COR-L47 (cell line): ENCODE measurements at places on chromosomes 7 and 10.
A peak's percentile ranks its signal among the peaks of the same experiment; 100 is the strongest.

DNA sequence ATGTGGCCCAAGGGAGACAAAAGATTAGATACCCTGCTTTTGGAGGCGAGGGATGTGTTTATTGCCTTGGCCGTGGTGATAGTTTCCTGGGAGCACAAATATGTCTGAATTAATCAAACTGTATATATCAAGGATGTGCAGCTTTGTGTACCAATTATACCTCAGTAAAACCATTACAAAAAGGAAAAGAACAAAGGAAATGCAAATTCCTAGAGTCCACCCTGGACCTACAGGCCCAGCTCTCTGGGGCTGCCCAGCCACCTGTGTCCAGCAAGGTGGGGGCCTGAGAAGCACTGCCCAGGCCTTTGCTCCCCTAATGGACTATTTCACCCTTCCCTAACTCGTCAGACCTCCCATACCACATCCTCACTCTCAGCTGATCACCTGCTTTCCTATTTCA is 20.5 kb downstream of the ANKRD16 start:
- no peak for DNase-seq

DNA sequence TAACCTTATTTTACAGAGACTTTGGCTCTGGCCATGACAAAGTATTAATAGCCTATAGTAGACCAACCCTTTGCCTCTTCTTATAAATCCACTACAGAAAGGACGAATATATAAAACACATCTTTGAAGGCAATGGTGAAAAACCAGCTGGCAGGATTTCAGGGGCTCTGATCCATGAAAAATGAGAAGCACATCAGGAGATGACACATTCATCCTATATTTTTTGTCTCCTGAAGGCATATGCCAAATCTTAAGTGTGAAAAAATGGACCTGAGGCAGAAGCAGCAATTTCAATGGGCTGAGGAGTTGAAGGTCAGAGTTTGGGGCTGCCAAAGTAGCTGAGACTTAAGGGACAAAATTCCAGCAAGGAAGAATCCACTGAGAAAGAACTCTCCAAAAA is 14.4 kb downstream of the RNF216 start:
- no peak for DNase-seq

GRCh38 chr7:131322061-131322460 is 5.6 kb upstream of the MKLN1 start:
- no peak for DNase-seq

DNA sequence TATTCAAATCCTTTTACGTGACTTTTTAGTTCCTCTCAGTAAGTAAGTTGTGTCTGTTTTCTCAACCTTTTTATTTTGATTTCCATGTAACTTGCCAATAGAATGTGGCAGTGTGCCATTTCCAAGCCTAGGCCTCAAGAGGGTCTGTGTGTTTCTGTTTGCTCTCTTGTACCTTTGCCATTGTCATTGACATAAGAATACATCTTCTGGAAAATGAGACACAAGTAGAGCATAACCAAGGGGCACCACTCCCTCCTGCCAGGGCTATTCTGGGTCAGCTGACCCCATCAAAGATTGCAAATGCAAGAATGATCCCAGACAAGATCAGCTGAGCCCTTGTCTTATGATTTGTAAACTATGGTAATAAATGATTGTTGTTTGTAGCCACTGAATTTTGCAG is 524.0 kb downstream of the IPMK start:
- DNase-seq = no peak

- no peak for DNase-seq
Observed at GRCh38 chr7:14438366-14438765, 448.9 kb upstream of the ETV1 start.

DNA sequence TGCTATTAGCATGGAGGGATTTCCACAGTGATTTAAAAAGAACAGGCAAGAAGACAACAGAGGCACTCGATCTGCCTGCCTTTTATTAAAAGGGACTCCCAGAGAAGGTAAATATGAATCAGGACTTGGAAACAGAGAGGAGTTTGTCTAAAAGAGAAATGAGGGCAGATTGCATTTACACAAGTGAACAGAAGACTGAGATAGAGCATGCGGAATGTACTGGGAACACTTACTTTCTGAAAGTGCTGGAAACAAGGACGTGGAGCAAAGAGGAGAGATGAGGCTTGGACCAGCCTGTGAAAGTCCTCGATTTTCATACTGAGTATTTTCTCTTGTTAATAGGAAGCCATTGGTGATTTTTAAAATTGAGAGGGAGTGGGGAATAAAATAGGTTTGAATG is 35.7 kb downstream of the MEOX2 start:
- no peak for DNase-seq

- DNase-seq = no peak
Observed at GRCh38 chr7:133419041-133419440, 166.2 kb downstream of the EXOC4 start.

DNA sequence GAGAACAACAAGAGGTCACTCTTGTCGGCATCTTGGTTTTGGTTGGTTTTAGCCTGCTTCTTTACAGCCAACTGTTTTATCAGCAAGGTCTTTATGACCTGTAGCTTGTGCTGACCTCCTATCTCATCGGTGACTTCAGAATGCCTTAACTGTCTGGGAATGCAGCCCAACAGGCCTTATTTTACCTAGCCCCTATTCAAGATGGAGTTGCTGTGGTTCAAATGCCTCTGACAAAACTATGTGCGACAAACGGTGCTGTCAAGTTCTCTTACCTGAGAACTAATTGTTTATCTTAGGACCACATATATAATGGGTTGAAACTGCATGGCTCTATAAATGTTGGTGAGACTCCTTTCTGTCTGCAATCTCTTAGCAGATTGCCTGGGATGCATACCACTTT is 35.9 kb upstream of the POT1 start:
- no peak for DNase-seq

DNA sequence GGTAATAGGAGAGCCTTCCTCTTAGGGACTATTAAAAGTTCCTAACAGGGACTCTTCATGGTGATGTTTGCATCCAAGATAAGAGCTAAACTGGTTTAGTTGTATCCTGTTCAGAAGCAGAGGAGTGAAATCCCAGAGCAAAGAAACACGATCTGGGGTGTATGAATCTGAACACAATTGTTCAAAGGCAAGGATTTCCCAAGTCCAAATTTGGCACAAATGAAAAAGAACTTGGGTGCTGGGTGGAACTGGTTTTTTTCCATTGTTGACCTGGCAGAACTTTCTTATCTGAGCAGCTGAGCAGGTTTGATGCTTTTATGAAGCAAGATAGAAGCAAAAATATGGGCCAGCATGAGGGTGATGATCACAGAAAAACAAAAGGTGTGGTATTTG is 6.0 kb downstream of the AGFG2 start:
- no peak for DNase-seq

GRCh38 chr10:126459878-126460481 is 71.7 kb upstream of the ADAM12 start:
- no peak for DNase-seq

GRCh38 chr7:129489491-129489890 is 12.8 kb upstream of the SMKR1 start:
- DNase-seq = no peak

GRCh38 chr7:28813243-28813962 is 144.7 kb downstream of the TRIL start:
- DNase-seq = peak; percentile 64

- no peak for DNase-seq
Observed at GRCh38 chr10:80411267-80411668, 2.9 kb downstream of the PRXL2A start.

DNA sequence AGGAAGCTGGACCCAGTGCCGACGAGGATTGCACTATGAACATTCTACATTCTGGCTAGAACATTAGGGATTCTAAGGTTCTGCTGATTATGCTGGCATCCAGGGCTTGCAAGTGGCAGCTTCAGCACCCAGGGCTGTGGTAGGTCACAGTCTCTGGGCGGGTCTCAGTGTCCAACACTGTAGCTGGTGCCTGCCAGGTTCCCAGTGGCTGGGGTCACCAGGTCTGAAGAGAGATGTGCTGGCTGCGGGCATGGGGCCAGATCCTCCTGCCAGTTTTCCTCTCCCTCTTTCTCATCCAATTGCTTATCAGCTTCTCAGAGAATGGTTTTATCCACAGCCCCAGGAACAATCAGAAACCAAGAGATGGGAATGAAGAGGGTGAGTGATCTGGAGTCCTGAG is at the start of gene PTTG1IP2:
PTTG1IP2 (plus strand) TSS at position 86 of the 400 bp plus-strand sequence; CDS start at position 234, 148 bp downstream.
- DNase-seq = no peak

GRCh38 chr7:106639476-106640334 is 21.3 kb downstream of the CCDC71L start:
- DNase-seq = no peak

DNA sequence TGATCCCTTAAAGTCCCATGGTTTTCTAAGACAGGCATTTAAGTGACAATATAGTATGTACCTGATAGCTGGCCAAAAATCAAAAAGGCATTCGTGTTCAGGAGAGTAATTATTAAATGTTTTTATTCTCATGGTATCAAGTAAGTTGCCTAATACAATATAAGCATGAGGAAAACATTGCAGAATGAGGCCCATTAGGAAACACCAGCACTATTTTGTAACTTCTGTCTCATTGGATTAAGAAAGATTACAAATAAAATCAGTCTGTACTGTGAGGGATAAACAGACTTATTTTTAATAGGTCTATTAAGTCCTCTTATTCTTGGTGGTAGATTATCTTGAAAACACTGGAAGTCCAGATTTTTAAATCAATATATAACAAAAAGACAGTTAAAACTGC is 110.1 kb downstream of the SNX13 start:
- DNase-seq = no peak

DNA sequence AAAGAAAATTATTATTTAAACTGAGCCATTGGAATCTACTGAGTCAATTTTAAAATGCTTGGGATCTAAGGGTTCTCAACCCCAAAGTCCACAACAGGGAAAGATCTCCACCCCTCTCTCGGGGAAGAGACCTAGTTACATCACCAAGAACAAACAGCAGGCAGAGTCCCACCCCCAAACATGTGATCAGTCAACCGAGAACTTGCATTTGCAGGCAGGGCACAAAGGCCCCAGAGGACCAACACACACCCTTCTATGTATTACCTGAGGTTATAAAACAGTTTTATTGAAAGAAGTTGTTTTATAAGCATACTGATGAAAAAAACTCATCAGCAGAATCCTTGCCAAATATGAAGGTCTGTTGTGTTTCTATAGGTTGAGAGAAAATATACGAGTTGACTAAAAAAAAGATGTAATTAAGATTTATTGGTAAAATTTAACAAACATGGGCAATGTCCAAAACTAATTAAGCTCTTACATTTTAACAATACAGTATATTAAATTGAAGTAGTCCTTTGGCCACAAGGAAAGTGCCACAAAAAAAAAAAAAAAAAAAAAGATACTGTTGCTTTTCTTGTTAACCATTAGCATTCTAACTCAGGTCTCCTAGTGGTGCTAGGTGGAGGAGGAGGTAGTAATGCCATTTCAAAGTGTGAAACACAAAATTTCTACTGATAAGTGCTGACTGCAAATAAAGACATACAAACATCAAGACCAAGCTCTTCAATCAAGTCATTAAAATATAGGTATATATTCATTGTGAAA is 975 bp upstream of the USP54 start:
- DNase-seq = no peak

GRCh38 chr10:125448596-125448995 is 234.4 kb downstream of the TEX36 start:
- DNase-seq = peak; percentile 4

DNA sequence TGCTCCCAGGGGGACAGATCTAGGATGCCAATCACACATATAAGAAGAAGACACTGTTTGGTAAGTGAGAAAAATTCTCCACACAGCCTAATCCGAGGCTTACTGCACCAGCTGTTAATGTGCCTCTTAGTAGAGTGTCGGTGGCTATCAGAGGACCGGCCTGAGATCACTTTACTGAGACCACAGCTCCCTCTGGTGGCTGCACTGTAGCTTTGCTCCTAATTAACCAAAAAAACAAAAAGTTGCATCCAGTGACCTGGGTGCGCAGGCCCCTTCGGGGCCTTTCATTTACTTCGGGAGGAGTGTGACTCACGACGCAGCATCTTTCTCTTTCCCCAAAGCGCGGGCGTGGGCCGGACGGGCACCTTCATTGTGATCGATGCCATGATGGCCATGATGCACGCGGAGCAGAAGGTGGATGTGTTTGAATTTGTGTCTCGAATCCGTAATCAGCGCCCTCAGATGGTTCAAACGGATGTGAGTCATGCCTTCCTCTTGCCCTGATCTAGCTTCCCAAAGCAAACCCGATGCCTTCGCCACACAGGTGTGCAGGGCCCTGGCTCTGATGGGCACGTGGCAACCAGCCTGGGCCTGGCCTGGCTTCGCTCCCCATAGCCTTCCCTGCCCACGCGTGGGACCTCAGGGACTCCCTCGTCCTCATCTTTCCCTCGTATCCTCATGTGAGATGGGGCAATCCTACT is 56.7 kb downstream of the MKI67 start:
- peak; percentile 39 for DNase-seq

GRCh38 chr7:137846549-137846826 is 286 bp downstream of the DGKI start:
- no peak for DNase-seq

DNA sequence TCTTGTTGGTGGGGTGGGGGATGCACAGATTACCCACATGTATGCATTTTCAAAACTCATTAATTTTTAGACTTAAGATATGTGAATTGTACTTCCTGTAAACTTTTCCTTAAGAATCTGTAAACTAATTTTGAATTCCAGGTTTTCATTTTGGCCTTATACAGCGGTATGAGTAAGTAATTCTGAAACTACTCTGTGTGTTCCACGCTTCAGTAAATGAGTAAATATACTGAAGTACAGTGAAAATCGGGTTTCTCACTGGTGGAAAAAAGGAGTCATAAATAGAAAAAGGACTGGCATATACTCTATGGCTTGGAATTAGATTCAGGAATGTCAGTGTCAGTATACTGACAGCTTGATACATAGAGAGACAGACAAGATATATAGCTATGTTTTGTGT is 72.8 kb downstream of the CTTNBP2 start:
- no peak for DNase-seq

GRCh38 chr10:58180666-58181065 is 87.0 kb downstream of the IPMK start:
- no peak for DNase-seq

DNA sequence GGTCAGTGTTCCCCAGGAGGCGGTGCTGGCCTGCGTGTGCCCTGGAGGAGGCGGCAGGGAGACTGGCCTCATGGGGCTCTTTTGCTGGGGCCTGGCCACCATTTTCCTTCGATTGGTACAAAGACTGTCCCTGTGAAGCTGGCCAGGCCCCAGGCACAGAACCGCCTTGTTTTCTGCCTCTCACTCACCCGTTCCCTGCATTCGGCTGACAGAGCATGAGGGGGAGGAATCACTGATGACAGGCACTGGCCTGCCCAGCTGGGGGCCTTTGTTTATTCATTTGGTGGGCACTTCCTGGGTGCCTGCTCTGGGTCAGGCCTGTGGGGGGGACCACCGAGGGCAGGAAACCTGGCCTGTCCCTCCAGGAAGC is 139.2 kb downstream of the FAM53B start:
- no peak for DNase-seq

- DNase-seq = no peak
Observed at GRCh38 chr7:139086454-139086853, 23.1 kb downstream of the ZC3HAV1 start.

GRCh38 chr7:87057210-87057609 is 2.2 kb downstream of the ELAPOR2 start:
- no peak for DNase-seq

GRCh38 chr10:102769375-102770107 is 25.8 kb downstream of the WBP1L start:
- DNase-seq = no peak
